ENCODE measurements at places on chromosomes 1 and 21. TPM values are rescaled to one million over a fixed set of nuclear protein-coding genes. Genes with fewer than 3 reads are reported as not detected.

CELA3B gene
- not detected for total RNA-seq

UBL4B gene
- total RNA-seq: 0.32 TPM

SLFNL1 gene
- 0.43 TPM for total RNA-seq

INAVA gene
- under 0.01 TPM for total RNA-seq

CPTP gene
- total RNA-seq: 10.3 TPM

PROK1 gene
- not detected for total RNA-seq

CLCA4 gene
- not detected for total RNA-seq

LMX1A gene
- not detected for total RNA-seq
